Occipital lobe (tissue), 3 donors: ENCODE measurements at places on chromosomes 6 and 20. TPM values are rescaled to one million over a fixed set of nuclear protein-coding genes. Genes with fewer than 3 reads are reported as not detected.

Gene MOXD1
- 18.6 TPM for total RNA-seq

DNA sequence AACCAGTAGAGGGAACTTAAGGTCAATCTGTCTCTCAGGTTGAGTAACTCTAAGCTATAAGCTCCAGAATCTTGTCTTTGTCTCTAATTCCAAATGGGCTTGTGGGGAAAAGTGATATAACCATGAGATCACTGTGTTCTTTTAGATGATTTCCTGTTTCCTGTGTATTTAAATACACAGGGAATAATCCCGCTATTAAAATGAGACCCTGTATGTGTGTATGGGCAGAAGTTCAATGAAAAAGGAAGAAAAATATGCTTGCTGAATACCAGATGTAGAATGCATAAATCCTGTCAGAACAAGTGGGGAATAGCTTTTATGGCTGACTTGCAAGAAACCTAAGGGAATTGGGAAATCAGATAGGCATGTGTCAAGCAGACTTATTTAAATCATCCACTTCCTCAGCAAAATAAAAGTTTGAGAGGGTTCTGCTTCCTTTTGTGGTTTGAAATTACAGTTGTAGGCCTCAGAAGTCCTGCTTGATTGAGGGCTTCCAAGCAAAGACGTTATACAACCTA lies 164.7 kb upstream of the PDE7B start:
- DNase-seq = no peak

Gene MUCL3
- total RNA-seq = not detected

DNA sequence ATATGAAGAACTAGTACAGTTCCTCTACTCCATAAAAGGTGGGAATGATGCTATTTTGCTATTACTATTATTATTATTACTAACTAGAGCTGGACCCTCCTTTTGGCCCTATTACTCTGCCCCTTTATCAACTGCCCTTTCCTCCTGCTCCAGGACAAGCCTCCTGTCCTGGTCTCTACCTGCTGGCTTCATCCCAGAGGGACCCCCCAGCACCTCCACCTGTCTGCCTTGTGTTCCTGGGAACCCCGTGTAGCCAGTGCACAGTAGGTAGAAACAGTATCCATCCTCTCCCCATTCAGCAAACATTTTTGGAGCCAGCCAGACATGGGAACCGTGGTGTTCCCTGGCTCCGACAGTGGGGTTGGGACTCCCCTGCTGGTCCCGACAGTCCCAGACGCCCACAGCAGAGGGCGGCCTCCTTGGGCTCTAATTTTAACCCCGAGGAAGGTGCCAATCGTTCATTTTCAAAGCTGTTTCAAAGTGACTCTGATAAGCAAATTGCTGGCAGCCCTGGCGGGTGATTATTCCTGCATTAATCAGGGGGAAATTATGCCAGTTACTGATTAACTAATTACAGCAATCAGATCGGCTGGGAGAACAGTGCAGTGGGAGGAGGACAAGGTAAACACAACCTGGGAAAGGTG lies 44.2 kb upstream of the MDGA1 start:
- DNase-seq = no peak

DNA sequence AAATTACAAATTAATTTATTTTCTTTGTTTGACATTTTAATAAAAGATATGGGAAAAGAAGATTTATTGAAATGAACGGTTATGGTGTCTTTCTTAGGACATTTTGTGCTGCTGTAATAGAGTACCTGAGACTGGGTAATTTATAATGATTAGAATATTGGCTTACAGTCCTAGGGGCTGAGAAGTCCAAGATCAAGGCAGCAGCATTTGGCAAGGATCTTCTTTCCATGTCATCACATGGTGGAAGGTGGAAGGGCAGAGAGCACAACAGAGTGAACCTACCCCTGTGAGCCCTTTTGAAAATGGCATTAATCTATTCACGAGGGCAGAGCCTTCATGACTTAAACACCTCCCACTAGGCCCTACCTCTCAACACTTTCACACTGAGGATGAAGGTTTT lies 75.7 kb upstream of the LTV1 start:
- no peak for DNase-seq

DNA sequence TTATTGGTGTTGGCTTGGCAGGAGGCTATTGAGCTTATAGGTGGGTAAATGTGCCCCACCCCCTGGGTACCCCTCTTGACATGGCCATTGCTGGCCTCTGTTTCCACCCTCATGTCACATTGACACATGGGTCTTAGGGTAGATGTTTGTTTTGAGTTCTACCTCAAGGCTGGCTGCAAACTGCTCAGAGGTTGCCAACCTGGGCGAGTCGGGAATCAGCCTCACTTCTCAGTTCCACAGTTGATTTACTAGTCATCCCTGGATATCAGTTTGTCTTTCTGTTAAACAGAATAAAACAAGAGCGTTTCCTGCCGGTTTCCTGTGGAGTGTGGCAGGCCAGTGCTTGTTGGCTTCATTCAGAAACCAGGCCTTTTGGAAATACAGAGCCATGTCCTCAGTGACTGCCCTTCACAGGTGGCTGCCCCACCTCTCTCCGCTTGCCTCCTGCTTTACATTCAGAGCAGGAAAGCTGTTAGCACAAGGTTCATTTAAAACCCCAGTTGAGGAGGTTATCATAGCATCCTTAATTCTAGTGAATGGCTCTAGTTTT lies 105.6 kb downstream of the TCP11 start:
- DNase-seq = no peak
